GF-D8 (cell line): ENCODE measurements at places on chromosomes 6 and 20.

DNA sequence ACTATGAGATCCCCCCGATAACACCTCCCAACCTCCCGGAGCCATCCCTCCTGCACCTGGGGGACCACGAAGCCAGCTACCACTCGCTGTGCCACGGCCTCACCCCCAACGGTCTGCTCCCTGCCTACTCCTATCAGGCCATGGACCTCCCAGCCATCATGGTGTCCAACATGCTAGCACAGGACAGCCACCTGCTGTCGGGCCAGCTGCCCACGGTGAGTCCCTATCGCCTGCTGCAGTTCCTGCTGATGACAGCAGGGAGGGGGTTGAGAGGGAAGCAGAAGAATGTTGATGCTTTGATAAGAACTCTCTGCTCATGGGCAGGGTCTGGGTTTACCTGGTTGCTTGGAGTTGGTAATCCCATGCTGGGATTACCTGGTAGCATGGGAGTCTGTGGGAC, 91.9 kb downstream of the TOX2 start:
- DNase-seq, result no peak

DNA sequence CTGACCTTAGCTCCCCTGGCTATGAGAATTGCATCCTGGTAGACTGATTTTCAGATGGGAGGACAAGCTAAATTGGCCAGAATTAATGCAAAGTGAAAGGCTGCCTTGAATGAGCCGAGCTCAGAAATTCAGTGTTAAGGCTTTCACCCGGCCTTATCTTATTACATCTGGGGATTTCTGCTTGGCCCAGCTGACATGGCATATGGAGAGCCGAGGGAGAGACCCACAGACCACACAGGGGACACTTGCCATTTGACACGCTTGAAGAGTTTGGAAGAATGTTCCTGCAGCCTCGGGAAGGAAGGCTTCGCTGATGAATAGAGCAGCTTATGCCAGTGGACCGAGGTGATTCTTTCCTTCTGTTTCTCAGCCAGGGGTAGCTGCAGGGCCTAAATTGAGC, 9.0 kb downstream of the MOCS3 start:
- no peak for DNase-seq

DNA sequence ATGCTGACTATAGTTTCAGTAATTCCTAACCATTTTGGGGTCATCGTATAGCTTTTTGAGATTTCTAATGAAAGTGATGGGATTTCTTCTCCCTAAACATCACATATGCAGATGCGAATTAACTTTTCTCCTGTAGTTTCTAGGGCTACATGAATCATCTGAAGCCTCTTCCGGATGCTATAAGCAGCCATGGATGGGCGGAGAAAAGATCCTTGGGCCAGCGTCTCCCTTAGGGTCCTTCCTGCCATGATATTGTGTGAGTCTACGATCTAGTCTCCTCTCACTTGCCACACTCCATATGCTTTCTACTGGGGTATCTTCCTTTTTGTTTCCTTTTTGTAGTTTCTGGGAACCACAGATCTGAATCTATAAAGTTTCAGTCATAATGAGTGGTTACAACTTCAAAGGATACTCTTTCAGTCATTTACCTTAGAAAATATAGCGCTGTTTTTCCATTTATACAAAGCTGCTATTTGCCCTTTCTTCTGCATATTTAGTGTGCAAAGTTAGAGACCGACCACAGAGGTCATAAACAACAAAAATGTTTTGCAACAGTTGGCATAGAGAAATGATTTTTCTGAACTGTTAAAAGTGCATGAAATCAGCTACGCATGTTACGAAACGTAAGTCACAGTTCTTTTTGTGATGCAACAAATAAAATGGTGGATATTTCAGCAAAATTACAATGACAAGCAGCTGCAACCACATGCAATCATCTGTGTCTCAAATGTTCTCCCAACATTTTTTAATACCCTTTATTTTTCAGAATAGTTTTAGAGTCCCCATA, 396.2 kb upstream of the SLC35B3 start:
- no peak for DNase-seq

DNA sequence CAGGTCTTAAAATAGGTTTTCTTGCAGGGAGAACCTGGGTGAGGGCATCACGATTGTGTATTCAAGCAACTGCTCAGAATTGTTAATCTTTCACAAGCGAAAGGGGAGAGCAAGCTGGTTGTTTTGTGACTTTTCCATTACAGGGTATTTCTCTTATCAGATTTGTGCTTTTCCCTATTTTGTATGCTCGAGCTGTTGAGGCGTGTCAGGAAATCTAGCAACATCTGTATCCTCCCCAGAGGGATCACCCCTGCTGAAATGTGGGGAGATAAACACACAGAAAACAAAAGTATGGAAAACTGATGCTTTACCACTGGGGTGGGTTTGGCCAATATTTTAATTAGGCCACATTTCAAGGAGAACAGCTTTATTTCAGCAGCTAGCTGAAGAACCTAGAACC, 187.0 kb downstream of the DTNBP1 start:
- no peak for DNase-seq

GRCh38 chr6:79520534-79520933, 16.7 kb downstream of the LCA5 start:
- no peak for DNase-seq

- DNase-seq, result peak; percentile 87
These were observed 21.3 kb downstream of the CTNNBL1 start for GRCh38 chr20:37714978-37715672.

- DNase-seq, result no peak
These were observed 496.0 kb upstream of the ADGRB3 start for GRCh38 chr6:68139130-68139529.

GRCh38 chr6:149043476-149044130, 273.9 kb upstream of the TAB2 start:
- DNase-seq, result no peak

DNA sequence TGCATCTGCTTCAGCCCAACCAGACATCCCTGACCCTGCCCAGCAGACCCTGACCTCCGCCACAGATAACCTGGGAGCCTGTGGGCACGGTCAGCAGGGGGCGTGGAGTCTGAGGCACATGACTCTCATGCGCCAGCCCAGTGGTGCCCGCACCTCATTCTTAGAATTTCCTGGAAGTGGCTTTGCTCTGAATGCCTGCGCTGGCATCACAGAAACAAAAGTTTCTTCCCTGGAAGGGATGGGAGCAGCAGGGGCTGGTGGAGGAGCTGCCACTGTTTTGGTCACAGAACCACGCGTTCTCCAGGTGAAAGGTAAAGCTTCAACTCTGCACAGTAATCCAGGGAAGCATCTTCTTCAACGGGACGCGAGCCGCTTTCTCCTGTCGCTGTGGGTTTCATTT, 67.9 kb upstream of the DUSP22 start:
- DNase-seq, result no peak

- peak; percentile 27 for DNase-seq
These were observed 2.8 kb upstream of the DIDO1 start for GRCh38 chr20:62929051-62929538.

GRCh38 chr6:43339168-43339567, 30.3 kb downstream of the ZNF318 start:
- DNase-seq, result no peak

- DNase-seq, result no peak
These were observed 13.3 kb upstream of the RBPJL start for GRCh38 chr20:45293041-45294002.
